ENCODE measurements at places on chromosomes 16 and 17.

GRCh38 chr17:45948881-45949624 is 50.0 kb upstream of the STH start:
- DNase-seq, result peak; percentile 73

DNA sequence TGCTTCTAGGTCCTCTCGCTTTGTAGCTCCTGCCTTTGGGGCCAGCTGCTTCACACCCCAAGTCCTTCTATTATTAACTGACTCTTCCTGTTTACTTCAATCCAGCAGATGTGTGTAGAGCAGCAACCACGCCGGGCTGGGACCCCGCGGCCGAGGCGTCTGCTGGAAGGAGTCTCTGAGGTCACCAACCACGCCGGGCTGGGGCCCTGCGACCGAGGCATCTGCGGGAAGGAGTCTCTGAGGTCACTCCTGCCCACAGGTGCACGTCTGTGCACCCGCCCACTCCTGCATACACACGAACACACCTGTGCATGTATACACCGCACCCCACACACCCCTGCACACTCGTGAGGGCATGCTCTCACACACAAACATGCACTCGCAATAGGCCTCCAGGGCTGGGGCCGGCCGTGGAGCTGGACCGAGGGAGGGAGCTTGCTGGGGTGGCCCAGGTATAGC is 7.8 kb upstream of the TEX19 start:
- no peak for DNase-seq

GRCh38 chr16:10667239-10667638 is 27.5 kb downstream of the TEKT5 start:
- DNase-seq, result no peak

DNA sequence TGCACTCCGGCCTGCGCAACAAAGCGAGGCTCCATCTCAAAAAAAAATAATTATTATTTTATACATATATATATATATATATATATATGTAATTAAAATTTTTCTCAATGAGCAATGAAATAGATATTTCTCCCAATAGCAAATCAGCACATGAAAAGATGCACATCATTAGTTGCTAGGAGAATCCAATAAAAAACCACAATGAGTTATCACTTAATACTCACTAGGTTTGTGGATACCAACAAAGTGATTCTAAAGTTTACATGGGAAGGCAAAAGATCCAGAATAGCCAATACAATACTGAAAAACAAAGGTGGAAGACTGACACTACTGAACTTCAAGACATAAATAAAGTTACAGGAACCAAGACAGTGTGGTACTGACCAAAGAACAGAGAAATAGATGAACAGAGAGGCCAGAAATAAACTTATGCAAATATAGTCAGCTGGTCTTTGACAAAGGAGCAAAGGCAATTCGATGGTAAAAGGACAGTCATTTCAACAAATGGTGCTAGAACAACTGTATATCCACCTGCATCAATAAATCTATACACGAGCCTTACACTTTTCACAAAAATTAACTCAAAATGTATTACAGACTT is 13.6 kb downstream of the SMG6 start:
- no peak for DNase-seq

DNA sequence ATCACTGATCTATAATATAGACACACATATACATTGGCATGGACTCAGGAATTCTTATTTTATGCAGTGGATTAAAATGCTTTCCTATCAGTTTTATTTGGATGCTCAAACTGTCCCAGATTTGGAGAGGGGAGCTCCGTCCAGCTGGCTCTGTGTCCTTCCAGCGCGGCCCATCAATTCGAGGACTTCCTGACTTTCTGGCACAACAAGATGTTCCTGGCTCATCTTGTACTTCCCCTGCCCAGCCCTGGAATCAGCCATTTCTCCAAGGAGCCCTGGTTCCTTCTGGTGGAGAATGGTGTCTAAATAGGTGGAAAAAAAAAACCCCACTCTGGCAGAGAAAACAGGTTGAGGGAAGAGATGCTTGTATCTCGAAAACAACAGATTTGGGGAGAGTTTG is 94.5 kb downstream of the CRISPLD2 start:
- no peak for DNase-seq

- DNase-seq, result no peak
Observed at GRCh38 chr17:61783556-61784304, 79.6 kb downstream of the BRIP1 start.

DNA sequence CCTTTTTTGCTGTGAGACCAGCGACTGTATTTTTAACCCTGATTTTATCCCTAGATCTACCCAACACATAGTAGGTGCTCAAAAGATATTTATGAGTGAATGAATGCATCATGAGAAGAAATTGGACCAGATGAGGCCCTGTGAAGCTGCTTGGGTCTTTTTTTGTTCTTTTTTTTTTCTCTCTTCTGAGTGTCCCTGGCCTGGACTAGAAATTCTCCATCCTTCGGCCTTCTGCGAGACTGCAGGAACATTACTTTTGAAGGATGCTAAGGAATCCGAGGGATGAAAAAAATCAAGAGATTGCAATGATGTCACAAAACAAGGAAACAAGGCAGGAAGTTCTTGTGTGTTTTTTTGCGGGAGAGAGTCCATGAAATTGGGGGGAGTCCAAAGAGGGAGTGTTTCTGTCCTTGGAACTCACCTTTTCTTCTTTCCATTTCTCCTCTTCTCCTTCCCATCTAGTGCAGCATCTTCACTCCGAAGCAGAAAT is 560 bp upstream of the RUSF1 start:
- DNase-seq, result no peak

- DNase-seq, result no peak
Observed at GRCh38 chr17:77790143-77790829, 168.2 kb upstream of the TNRC6C start.

GRCh38 chr16:24855678-24856077 is 9.9 kb downstream of the SLC5A11 start:
- DNase-seq, result no peak

DNA sequence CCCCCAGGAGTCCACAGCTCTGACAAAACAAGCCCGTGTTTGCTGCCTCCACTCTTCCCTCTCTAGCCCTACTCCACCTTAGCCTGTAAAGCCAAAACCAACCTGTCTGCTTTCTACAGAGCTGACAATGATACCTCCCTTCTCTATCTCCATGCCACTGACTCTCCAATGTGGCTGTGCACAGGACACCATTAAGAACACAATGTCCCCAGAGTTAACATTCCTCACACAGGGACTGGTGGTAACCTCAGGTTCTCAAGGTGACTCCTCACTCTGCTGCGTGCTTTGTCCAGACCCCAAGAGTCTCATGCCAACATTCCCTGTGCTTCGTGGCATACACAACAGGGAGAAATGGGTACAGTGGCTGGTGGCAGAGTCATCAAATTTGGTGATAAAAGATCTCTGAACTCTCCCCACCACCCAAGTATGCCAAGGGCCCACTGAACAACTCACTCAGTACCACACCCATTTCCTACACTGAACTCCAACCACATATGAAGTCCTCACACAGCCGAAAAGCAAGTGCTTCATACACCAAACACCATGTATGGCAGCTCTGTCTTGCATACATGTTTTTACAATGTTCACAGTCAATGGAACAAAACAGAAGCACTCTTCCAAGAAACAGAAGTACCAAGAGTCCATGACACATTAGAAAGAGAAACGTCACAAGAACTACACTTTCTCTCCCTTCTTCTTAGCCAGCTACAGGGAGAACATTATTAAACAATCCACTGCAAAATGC is 21.1 kb downstream of the CSNK2A2 start:
- DNase-seq, result no peak

GRCh38 chr17:17778308-17779014 is 58.3 kb downstream of the SREBF1 start:
- no peak for DNase-seq

GRCh38 chr17:57760046-57760445 is 14.9 kb upstream of the CCDC182 start:
- DNase-seq, result no peak

DNA sequence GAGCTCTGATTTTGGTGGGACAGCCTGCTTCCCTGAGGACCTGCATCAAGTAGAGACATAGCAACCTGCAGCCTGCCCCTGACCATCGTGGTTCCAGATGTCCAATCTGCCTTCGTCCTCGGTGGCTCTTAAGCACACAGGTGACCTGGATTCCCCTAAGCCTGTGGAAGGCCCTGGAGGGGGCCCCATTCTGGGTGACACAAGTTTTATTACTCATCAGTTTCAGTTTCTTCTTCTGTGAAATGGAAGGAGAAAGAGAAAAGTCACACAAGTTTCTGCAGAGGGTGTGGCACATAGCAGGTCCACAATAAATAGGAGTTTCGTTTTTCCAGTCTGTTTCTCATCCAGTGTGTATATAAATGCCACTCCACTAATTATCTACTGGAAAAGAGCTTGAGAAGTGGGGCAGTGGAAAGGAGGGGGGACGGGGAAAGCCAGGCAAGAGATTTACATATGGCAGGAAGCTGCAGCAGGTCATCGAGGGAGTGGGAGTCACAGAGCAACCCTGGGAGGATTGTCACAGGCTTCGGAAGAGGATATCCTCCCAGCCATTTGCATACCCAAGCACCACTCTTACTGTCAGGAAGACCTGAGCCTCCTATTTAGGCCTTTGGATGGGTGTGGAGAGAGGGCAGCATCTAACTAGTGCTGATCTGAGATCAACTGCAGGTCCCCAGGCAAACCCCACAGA is 10.0 kb upstream of the NOS2 start:
- DNase-seq, result peak; percentile 34
